ENCODE measurements at places on chromosomes 2 and 18. TPM values are rescaled to one million over a fixed set of nuclear protein-coding genes. Genes with fewer than 3 reads are reported as not detected.

DNA sequence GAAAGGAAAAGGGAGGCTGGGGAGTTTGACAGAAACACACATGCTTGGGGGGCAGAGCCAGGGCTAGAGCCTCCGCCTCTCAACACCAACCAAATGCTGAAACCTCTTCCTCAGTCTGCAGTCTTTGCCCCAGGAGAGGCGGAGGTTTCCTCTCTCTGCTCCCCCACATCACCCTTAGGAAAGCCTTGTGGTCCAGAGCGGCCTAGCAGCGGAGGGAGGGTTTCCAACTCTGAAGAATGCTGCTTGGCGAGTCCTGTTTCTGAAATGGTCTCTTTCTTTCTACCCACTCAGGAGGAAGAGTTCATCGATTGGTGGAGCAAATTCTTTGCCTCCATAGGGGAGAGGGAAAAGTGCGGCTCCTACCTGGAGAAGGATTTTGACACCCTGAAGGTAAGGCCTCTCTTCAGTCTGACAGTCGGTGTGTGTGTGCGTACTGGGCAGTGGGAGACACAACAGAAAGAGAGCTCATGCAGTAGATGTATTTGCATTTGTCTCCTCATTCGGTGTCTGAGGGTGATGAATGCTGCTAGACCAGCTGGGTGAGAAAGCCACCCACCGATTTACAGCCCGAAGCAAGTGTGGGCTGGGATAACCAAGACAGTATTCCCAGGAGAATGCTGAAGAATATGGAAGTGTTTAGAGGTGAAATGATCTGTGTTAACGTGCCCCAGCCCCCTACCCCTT lies 190.5 kb downstream of the DYSF start:
- no peak overlapping the region for H3K4me3 ChIP-seq
- peaks cover 7% of the 10 kb centered on the region for H3K4me1 ChIP-seq
- no peaks in the 10 kb centered on the region for H3K36me3 ChIP-seq

GRCh38 chr2:190119923-190120590 lies 57.5 kb upstream of the MSTN start:
- H3K36me3 ChIP-seq: no peaks in the 10 kb centered on the region
- H3K27ac ChIP-seq: no peak overlapping the region
- H3K4me1 ChIP-seq: no peaks in the 10 kb centered on the region
- DNase-seq: no peak
- no peak overlapping the region for H3K4me3 ChIP-seq

GRCh38 chr18:31487246-31488015 lies 10.5 kb upstream of the DSG2 start:
- DNase-seq: no peak
- no peaks in the 10 kb centered on the region for H3K4me1 ChIP-seq
- no peak overlapping the region for H3K4me3 ChIP-seq
- H3K27ac ChIP-seq: no peak overlapping the region

DNA sequence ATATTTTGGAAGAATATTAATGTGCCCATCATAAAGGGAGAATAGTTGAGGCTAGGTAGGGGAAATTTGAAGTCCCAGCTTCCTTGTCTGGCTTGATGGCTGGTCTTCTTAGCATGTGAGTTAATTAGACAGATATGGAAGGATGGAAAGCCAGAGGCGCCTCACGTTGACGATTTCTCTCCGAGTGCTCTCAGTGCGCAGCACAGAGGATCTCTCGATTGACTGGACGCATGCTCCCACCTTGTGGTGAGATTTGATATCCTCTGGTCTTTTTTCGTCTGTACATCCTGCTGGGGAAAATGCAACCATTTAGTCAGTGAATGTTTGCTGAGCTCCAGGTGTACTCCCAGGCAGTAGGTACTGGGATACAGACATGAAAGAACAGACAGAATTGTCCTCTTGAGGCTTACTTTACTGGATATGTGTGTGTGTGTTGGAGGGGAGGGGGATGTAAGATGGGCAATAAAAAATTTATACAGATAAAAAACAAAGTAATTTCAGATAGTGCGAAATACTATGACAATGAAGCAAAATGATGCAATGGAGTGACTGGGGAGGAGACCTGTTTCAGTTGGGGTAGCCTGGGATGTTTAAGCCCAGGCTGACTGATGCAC lies 66.9 kb upstream of the ZNG1B start:
- H3K27me3 ChIP-seq: no peaks in the 10 kb centered on the region
- no peak overlapping the region for H3K4me3 ChIP-seq
- peak; percentile 81 for DNase-seq
- H3K36me3 ChIP-seq: no peaks in the 10 kb centered on the region
- H3K4me1 ChIP-seq: no peaks in the 10 kb centered on the region

DOK6 gene
- total RNA-seq: 1.9 TPM

DNA sequence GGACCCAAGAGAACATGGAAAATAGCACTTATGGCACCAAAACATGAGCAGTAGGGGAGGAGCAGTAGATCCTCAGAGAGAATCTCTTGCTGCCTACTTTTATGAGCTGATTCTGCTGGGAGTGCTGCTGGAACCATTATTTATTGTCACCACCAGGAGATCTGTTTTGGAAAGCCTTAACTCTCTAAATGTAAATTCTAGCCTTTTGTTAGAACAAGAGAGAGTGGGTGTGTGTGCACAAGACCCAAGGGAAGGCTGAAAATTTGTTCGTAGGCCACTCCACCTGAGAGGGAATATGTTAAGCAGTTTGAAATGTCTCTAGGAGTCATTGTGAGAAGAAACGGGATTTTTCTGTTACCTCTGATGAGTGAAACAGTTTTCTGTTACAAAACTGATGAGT lies 16.2 kb upstream of the FAM237A start:
- no peaks in the 10 kb centered on the region for H3K27me3 ChIP-seq
- H3K36me3 ChIP-seq: no peaks in the 10 kb centered on the region
- no peak overlapping the region for H3K27ac ChIP-seq
- DNase-seq: no peak
- no peak overlapping the region for H3K4me3 ChIP-seq

PTH2R gene
- 0.27 TPM for total RNA-seq

CAPN13 gene
- total RNA-seq: not detected
